Activated CD4-positive, CD25-positive, alpha-beta regulatory T cell treated with anti-CD3 and anti-CD28 coated beads, Interleukin-2, amount 50 U/mL, for 16 hours (primary cell): ENCODE measurements at places on chromosomes 4 and X.

DNA sequence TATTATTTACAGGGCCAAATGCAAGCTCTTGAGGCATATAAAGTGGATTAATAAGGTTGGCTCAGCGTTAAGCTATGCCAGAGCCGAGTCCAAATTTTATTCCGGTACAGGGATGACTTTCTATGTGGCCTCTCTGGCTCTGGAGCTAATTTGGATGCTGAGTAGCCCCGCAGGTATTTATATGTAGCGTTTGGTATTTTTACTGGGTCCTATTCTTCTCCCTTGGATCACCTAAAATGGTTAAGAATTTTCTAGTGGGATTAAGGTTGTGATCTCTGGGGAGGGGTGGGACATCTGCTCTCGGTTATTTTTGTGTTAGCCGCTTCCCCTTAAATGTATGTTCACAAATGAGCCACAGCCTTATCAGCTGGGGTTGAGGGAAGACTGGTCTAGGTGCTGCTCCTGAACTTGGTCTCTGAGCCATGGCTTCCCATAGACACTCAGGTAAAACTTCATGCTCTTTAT lies 49.4 kb downstream of the FHL1 start:
- DNase-seq = no peak

GRCh38 chrX:153646620-153647373 lies at the start of gene DUSP9:
Gene DUSP9 (plus strand): TSS chrX:153647203. CDS start chrX:153647954, 751 bp downstream.
- no peak for DNase-seq

DNA sequence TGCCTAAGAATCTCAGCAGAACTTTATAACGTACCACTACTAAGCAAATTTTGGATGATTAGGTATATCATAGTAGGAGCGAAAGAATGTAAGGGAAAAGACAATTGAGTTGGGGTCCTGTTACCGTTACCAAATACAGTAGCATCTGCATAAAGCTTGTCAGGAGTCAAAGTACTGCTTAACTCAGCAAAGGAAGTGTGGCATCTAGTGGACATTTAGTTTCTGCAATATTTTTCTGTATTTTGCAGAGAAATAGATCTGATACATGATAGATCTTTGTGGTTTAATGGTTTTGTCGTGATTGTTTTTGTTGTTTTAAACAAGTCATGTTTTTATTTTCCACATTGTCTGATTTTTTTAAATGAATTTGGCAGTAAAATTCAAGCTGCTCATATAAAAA lies 81.0 kb upstream of the SMARCAD1 start:
- DNase-seq = no peak

GRCh38 chr4:105092356-105092755 lies 54.3 kb upstream of the TET2 start:
- DNase-seq = no peak

- DNase-seq = no peak
Measured at GRCh38 chr4:94680176-94680862, 77.4 kb upstream of the BMPR1B start.

DNA sequence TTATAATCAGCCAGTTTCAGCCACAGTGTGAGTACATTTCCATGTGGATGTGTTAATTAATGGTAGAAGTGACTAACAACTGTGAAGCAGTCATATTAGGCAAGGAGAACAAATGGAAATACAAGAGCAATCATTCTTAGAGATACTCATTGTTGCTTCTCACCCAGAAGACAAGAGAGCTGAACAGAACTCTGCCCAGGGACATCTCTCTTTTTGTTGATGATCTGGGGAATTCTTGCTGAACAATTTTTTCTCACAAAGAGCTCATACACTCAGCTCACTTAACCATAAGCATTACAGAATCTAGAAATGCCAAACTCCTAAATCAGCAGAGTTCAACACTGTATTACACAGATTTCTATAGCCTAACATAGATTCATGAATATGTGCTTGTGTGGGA lies 150.1 kb downstream of the COMMD8 start:
- no peak for DNase-seq

DNA sequence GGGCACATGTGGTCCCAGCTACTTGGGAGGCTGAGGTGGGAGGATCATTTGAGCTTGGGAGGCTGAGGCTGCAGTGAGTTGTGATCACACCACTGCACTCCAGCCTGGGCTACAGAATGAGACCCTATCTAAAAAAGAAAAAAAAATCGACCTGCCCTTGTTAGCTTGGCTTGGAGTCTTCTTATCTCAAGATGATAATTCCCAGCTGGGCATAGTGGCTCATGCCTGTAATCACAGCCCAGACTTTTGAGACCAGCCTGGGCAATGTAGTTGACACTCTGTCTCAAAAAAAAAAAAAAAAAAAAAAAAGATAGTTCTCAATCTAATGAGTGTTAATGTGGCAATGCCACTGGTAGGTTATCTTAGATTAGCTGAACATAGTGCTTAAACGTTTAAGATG lies 41.0 kb downstream of the QRFPR start:
- DNase-seq = no peak

DNA sequence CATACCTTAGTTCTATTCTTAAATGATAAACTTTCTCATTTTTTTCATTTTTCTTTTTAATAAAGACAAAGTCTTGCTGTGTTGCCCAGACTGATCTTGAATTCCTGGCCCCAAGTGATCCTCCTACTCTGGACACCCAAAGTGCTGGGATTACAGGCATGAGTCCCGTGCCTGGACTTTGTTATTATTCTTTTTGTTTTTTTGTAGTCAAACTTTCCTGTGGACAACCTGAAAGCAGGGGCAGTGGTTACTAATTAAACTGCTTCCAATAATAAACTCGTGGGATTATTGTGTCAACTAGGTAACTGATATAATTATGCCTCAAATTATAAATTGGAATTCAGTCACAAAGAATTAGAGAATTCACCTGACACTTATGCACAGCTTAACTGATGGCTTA lies 107.8 kb upstream of the RAPGEF2 start:
- no peak for DNase-seq

DNA sequence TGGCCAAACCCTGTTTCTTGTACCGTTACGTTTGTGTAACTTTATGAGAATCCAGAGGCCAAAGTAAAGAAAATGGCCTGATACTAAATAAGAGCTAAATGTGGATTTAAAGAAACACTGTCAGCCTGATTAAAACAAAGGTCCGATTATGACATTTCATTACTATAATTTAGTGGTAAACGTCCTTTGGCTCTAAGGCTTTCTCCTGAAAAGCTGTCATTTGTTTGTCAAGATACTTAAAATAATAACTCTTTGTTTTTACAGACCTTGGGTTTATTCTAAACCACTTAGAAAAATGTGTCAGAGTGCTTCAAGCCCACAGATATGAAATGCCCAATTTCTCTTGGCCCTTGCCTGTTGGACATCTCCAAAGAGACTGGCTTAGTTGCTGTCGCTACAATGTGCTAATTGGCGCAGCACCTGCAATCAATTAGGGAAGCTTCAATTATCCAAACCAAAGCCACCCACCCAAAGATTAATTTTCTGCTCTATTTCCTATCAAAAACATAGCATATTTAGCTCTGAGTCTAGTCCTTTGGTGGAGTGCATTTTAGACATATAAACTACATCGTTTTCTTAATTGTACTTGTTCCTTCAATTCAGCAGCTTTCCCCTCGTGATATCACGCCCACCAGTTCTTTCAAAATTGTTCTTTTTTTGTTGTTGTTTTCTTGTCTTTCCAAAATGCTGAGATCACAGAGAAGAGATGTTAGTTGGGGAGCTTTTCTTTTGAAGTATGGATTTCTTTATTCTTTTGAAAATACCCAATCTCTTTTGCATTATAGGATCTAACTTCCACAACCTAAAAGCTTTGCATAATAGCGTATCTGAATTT lies 13.6 kb downstream of the SMIM20 start:
- no peak for DNase-seq

GRCh38 chr4:85717847-85718246 lies 242.9 kb downstream of the ARHGAP24 start:
- no peak for DNase-seq

- DNase-seq = no peak
Measured at GRCh38 chr4:153072661-153073060, 131.6 kb upstream of the TRIM2 start.

DNA sequence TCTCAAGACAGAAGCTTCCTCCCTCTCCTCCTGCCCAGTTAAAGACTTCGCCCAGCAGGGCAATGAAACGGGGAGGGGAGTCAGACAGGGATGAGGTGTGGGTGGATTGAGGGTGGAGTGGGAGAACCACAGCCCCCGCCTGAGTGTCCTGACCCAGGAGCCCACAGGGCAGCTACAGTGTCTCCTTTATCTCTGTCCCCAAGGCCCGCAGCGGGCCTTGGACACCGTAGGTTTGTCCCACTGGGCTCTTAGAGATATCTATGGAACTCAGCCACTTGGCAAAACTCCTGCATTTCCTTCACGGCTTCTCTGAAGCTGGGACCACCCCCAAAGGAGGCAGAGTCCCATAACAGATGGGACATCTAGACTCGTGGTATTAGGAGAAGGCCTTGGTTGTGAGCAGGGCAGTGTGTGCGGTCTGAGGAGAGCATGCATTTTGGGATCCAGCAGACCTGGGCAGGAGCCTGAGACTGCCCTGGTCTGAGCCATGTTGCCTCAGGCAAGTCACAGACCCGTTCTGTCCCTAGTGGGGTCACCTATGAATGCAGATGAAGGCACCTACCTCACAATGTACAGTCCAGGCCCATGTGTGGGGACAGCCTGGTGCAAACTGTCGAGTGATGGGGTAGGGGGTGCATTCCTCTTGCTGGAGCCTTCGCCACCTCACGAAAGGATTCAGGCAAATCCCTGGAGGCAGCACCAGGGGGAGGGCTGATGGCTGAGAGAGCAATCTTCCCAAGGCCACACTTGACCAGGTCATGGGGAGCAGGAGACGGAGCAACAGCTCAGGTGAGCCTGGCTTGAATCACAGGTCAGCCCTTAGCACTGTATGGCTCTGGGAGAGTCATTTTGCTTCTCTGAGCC lies 225.7 kb upstream of the PSAPL1 start:
- DNase-seq = no peak

GRCh38 chr4:165766018-165766417 lies 107.0 kb upstream of the TLL1 start:
- DNase-seq = no peak

GRCh38 chr4:151099976-151100417 lies 569 bp downstream of the RPS3A start:
- DNase-seq = no peak
